Esophagus muscularis mucosa (tissue), 4 donors: ENCODE measurements at places on chromosomes 1 and 21. TPM values are rescaled to one million over a fixed set of nuclear protein-coding genes. Genes with fewer than 3 reads are reported as not detected.
A peak's percentile ranks its signal among the peaks of the same experiment; 100 is the strongest.

Gene RGSL1
- not detected for total RNA-seq

GRCh38 chr1:64572222-64572900 lies 102.4 kb downstream of the CACHD1 start:
- no peaks in the 10 kb centered on the region for H3K27me3 ChIP-seq
- DNase-seq: no peak
- peaks cover 5% of the 10 kb centered on the region for H3K4me1 ChIP-seq
- no peak overlapping the region for H3K4me3 ChIP-seq
- no peaks in the 10 kb centered on the region for H3K36me3 ChIP-seq

DNA sequence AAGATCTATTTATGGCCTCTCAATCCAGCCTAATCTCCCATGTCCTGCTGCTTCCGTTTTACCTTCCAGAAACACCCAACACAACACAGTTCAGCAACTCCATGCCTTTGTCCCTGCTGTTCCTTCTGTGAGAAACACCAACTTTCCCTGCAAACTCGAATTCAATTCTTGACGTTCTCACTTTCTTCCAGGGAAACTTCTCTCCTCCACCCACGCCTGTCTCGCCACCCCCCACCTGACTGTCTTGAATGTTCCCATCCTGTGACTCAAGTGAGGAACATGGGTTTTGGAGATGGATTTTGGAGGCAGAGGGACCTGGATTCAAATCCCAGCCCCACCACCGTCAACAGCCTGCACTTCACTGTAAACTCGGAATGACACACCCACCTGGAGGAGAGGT lies 44.8 kb downstream of the GRHL3 start:
- H3K27ac ChIP-seq: no peak overlapping the region
- H3K36me3 ChIP-seq: peaks cover 2% of the 10 kb centered on the region
- peaks cover 10% of the 10 kb centered on the region for H3K4me1 ChIP-seq
- no peaks in the 10 kb centered on the region for H3K27me3 ChIP-seq

Gene CD164L2
- not detected for total RNA-seq

Gene IL19
- total RNA-seq: not detected

- no peaks in the 10 kb centered on the region for H3K36me3 ChIP-seq
- no peak overlapping the region for H3K27ac ChIP-seq
- no peak for DNase-seq
- H3K4me3 ChIP-seq: no peak overlapping the region
- peaks cover 4% of the 10 kb centered on the region for H3K4me1 ChIP-seq
These were observed 22.7 kb downstream of the PGM1 start for GRCh38 chr1:63615768-63616420.

DNA sequence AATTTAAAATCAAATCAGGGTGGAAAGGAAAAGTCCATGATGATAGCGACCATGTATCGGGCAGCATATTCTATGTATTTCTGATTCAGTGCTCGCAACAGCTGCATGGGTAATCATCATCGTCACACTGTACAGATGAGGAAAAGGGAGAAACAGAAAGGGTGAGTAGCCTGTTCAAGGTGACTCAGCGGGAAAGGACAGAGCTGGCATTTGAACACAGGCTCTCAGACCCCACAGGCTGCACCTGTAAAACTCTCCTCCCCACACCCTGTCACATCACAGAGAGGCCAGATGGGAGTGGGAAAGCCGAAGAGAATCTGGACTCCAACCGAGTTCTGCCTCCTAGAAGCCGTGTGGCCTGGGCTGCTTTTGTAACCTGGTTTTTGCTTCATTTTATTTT lies 14.0 kb downstream of the RUNX1 start:
- H3K4me3 ChIP-seq: no peak overlapping the region
- no peak overlapping the region for H3K27ac ChIP-seq
- peak; percentile 37 for DNase-seq
- no peaks in the 10 kb centered on the region for H3K36me3 ChIP-seq
- H3K27me3 ChIP-seq: peaks cover 9% of the 10 kb centered on the region
- H3K4me1 ChIP-seq: no peaks in the 10 kb centered on the region

DNA sequence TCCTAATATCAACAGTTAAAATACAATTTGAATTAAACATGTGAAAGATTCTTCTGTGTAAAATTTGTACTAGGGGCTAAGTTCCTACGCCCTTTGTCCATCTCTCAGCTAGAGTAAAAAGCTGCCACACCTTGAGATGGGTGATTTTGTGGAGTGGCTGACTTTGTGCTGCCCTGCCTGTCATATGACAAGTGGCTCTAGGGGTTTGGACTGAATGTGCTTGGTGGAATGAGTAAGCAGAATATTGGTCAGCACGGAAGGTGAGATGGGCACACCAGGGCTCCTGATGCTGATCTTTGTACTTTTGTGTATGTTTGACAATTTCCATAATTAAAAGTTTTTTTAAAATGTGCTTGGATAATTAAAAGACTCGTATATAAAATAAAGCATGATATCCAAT lies 133.6 kb upstream of the SLC45A1 start:
- H3K36me3 ChIP-seq: no peaks in the 10 kb centered on the region
- no peak overlapping the region for H3K4me3 ChIP-seq
- peaks cover 11% of the 10 kb centered on the region for H3K4me1 ChIP-seq
- no peaks in the 10 kb centered on the region for H3K27me3 ChIP-seq
- peak overlapping the region; percentile 63 for H3K27ac ChIP-seq

Gene IFNLR1
- total RNA-seq: 0.50 TPM

- H3K36me3 ChIP-seq: no peaks in the 10 kb centered on the region
- no peak for DNase-seq
- H3K4me3 ChIP-seq: no peak overlapping the region
- no peaks in the 10 kb centered on the region for H3K27me3 ChIP-seq
- H3K27ac ChIP-seq: no peak overlapping the region
These were observed 90.7 kb downstream of the GALNT2 start for GRCh38 chr1:230157420-230158390.

Gene KLHDC8A
- total RNA-seq: 0.69 TPM

Gene F5
- 1.2 TPM for total RNA-seq

GRCh38 chr1:219523411-219523810 lies 89.5 kb downstream of the ZC3H11B start:
- no peak overlapping the region for H3K4me3 ChIP-seq
- no peak for DNase-seq
- H3K4me1 ChIP-seq: peaks cover 6% of the 10 kb centered on the region
- no peaks in the 10 kb centered on the region for H3K27me3 ChIP-seq
- H3K27ac ChIP-seq: no peak overlapping the region
- H3K36me3 ChIP-seq: no peaks in the 10 kb centered on the region

GRCh38 chr1:121471523-121471922 lies 286.7 kb downstream of the SRGAP2C start:
- no peaks in the 10 kb centered on the region for H3K4me1 ChIP-seq
- H3K27me3 ChIP-seq: no peaks in the 10 kb centered on the region
- no peak overlapping the region for H3K4me3 ChIP-seq
- no peak overlapping the region for H3K27ac ChIP-seq

- no peak overlapping the region for H3K4me3 ChIP-seq
- H3K36me3 ChIP-seq: no peaks in the 10 kb centered on the region
- no peaks in the 10 kb centered on the region for H3K27me3 ChIP-seq
- DNase-seq: peak; percentile 93
- no peak overlapping the region for H3K27ac ChIP-seq
These were observed 63.9 kb upstream of the EFHD2 start for GRCh38 chr1:15345705-15346345.

Gene AMY1B
- total RNA-seq: not detected

DNA sequence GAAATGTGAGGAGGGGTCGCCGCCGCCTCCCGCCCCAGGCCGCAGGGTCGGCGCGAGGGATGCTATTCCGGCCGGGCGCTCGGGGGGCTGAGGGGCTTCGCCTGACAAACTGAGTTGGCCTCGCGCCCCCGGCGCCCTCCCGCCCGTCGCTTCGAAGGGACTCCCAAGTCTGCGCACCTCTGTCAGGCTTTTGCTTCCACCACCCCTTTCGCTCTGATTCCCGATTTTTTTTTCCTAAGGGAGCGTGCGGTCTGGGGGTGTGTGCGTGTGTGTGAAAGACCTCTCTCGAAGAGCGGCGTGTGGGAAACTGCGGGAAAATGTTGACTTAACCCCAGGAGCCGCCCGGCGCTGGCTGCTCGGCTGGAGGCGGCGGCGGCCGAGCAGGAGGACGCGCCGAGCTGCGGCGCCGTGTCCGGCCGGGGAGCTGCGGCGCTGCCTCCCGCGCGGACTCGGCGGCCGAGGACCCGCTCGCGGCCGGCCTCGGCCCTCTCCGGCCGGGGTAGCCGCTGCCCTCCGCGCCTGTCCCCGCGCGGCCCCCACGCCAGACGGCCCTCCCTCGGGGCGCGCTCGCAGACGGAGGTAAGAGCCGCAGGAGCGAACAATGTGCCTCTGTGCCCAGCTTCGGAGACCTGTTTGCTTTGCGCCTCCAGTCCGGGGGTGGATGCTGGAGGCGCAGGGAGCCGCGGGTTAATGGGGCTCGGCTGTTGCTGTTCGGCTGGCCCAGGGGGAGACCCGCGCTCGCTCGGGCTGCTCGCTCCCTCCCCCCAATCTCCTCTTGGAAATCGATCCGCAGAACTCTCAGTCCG lies 1.1 kb downstream of the ADGRL2 start:
- H3K4me3 ChIP-seq: peak overlapping the region; percentile 91
- H3K27ac ChIP-seq: peak overlapping the region; percentile 95
- no peaks in the 10 kb centered on the region for H3K36me3 ChIP-seq

Gene KCNA3
- total RNA-seq: 1.1 TPM

GRCh38 chr1:168833362-168833761 lies 104.4 kb upstream of the DPT start:
- no peaks in the 10 kb centered on the region for H3K36me3 ChIP-seq
- no peak overlapping the region for H3K27ac ChIP-seq
- no peaks in the 10 kb centered on the region for H3K4me1 ChIP-seq
- no peak for DNase-seq
- no peak overlapping the region for H3K4me3 ChIP-seq

GRCh38 chr1:234611225-234611846 lies 1.4 kb upstream of the IRF2BP2 start:
- no peak for DNase-seq
- H3K4me3 ChIP-seq: peak overlapping the region; percentile 52
- H3K27me3 ChIP-seq: no peaks in the 10 kb centered on the region
- H3K27ac ChIP-seq: peak overlapping the region; percentile 92
- peaks cover 29% of the 10 kb centered on the region for H3K4me1 ChIP-seq
- H3K36me3 ChIP-seq: peaks cover 21% of the 10 kb centered on the region
